ENCODE measurements at places on chromosomes 1 and 21.

- no peak for DNase-seq
These were observed 585 bp downstream of the ADGRL4 start for GRCh38 chr1:79005945-79006344.

DNA sequence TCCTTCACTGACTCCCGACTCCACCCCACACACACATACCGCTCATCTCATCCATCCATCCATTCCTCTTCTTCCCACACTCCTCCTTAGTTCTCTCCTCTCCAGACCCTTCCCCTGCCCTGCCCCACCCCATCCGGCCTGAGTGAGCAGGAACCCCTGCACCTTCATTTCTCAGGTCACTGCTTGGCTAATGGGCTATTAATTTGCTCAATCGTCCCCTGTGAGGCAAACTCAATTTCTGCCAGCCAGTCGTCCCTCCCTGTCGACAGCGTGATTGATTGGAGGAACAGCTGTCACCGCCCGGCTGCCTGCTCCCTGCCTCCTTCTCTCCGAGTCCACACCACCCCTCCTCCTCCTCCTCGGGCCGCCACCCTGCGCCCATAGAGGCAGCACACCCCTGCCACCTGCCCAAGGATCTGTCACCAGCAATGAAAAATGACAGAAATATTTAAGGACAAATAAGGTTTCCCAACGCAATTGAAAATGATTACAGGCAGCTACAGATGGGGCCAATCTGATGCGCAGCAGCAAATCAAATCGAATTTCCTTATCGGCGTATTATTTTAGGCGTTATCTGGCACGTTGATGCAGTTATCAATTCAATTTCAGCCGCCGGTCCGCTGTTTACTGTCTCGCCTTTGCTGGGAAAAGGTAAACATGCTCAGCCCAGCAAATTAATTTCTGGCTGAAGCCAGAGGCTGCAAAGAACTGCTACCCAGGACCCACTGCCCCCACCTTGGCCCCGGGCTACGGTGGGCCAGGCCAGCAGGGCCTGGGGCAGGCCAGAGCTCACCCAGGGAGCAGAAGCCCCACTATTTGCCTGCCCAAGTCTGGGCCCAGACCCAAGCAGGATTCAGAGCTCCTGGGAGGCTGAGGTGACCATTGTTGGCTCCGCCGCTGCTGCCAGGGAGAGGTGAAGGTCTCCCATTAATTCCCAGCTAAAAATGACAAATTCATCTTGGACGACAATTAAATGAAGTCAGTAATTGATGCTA lies 71.3 kb downstream of the TMEM53 start:
- DNase-seq = no peak

- DNase-seq = no peak
These were observed 53.9 kb downstream of the TOR1AIP2 start for GRCh38 chr1:179823693-179824092.

- DNase-seq = no peak
These were observed 132.0 kb downstream of the FOXD2 start for GRCh38 chr1:47569681-47570470.

- no peak for DNase-seq
These were observed 106.1 kb downstream of the APP start for GRCh38 chr21:26064506-26064905.

DNA sequence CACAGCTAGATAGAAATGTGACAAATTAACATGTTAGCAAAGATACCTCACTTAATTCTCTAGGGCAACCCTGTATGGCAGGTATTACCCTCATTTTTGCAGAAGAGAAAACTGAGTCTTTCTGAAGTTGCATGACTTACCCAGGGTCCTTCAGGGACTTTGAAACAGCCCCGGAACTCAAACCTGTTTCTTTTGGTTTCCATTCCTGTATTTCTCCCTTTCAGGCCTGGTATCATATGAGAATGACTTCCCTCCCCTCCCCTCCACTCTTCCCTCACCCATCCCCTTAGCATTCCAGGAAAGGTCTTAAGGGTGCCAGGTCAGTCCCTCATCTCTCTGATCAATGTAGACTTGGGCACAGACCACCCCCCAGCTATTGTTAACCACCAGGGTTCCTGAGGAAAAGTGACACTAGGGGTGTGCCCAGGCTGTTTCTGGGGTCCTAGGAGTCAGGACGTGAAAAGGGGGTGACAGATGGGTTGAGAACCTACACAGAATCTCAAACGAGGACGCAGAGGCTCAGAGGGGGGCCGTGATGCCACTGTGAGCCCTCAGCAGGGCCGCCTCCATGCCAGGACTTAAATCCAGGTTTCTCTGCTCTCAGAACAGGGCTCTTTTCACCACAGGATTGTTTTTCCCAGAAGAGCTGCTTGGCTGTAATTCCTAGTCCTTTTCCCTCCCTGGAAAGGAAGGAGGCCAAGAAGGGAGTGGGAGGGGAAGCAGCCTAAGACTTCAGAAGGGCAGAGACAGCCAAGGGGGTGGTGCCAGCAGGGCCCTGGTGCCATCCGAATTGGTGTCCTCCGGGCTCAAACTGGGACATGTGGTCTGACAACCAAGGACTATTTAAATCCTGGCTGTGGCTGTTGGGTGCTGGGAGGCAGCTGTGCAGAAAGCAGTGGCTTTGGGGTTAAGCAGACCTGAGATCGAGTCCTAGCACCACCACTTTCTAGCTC lies 2.1 kb upstream of the WASF2 start:
- no peak for DNase-seq

DNA sequence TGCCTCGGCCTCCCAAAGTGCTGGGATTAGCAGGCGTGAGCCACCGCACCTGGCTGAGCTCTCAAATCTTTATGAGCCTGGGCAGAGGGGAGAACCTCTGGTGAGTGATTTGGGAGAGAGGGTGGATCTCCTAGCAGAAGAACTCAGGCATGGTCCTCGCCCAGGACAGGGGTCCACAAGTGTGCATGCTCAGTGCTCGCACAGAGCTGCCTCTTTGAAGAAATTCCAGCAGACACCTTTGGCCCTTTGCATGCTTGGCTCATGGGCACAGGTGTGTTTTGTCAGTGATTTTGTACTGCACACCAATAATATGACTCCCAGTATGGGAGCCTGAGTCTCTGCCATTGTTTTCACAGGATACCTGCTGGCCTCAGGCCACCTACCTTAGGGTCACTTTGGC lies 11.8 kb upstream of the PRAMEF12 start:
- no peak for DNase-seq

DNA sequence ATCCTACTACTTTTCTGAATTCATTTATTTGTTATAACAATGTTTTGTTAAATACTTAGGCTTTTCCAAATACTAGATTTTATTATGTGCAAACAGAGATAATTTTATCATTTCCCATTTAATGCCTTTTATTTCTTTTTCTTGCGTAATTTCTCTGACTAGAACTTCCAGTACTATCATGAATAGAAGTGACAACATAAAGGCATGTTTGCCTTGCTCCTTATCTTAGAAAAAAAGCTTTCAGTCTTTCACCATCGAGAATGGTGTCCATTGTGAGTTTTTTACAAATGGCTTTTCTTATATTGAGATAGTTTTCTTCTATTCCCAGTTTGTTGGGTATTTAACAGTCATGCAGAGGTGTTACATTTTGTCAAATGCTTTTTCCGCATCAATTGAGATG lies 453.1 kb upstream of the ZP4 start:
- no peak for DNase-seq

- no peak for DNase-seq
These were observed 18.1 kb upstream of the ENAH start for GRCh38 chr1:225670806-225671733.

- no peak for DNase-seq
These were observed 1.8 kb downstream of the PIGV start for GRCh38 chr1:26789612-26789865.

DNA sequence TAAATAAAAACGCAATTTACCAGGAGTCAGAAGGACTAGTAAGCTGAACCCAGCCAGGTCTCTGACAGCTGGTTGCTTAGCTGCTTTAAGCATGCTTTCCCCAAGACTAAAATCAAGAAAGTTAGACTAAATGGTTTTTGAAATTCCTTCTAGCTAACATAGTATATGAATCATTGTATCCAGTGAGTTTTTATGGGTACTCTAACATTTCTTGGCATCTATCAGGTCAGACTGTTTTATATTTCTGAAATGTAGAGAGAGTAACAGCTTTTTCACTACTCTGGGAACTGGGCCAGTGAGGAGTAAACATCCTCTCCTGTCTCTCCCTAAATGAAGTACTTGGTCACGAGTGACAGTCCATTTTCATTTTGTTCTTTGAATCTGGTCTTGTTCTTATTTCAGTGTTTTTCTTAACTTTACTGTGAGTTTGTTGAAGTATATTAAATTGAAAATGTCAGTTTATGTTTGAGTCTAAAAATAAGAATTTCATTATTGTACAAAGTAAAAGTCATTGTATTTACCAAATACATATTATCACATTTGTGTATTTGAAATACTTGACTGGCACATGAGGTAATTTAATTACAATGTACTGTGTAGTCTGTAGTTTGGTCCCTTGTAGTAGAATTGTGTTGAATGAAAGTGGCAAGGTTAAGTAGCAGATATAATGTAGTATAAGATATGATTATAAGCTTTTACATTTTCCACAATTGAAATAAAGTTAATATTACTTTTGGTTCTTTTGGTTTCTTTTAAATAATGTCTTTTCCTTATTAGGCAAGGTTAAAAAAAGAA lies 47.6 kb downstream of the PKN2 start:
- DNase-seq = no peak

- DNase-seq = no peak
These were observed 184.2 kb upstream of the USP24 start for GRCh38 chr1:55399346-55399745.

DNA sequence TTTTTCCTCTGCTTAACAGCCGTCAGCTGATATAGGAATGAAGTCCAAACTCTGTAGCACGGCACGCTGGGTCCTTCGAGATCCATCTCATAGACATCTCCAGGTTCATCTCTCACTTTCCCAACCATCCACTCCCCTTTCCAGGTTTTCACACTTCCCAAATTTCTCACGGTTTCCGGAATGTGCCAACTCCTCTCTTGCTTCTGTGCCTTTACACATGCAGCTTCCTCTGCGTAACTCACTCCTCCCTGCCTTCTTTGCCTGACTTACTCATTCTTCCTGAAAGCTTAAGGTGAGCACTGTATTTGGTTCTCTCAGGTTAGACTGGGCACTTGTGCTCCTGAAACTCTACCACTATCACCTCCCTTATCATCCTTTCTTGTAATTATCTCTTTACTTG lies 168.4 kb downstream of the PCNX2 start:
- no peak for DNase-seq

- no peak for DNase-seq
These were observed 40.3 kb upstream of the SPOCD1 start for GRCh38 chr1:31856140-31856539.

DNA sequence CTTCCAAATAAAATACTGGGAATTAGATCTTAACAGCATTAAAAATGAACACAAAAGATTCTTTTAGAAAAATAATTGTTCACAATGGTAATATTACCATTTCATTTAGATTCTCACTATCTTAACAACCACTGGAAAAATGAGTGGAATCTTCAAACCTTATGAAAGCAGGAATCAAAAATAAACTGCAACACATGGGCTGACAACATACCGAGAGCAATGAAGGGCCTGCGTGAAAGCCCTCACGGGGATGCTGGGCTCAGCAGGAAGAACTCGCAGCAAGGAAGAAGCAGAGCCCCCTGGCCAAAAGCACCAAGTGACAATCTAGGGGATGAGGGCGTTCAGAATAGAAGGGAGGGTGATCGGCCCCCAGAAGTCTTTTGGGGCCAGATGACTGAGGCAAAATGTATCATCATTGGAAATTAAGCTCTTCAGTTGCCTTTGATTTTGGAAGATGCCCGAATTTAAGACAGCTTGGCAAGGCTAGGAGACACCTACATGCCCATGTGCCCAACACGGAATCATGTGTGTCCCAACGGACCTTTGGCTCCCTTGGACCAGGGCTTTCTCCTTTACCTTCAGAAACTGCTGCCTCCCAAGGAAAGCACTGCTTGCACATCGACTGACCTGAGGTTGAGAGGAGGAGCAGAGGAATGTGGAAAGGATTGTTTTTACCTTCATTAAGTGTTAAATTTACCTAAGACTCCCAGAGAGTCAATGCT lies 103.9 kb downstream of the TGFBR3 start:
- DNase-seq = no peak
